ENCODE measurements at places on chromosomes 5 and 9.

DNA sequence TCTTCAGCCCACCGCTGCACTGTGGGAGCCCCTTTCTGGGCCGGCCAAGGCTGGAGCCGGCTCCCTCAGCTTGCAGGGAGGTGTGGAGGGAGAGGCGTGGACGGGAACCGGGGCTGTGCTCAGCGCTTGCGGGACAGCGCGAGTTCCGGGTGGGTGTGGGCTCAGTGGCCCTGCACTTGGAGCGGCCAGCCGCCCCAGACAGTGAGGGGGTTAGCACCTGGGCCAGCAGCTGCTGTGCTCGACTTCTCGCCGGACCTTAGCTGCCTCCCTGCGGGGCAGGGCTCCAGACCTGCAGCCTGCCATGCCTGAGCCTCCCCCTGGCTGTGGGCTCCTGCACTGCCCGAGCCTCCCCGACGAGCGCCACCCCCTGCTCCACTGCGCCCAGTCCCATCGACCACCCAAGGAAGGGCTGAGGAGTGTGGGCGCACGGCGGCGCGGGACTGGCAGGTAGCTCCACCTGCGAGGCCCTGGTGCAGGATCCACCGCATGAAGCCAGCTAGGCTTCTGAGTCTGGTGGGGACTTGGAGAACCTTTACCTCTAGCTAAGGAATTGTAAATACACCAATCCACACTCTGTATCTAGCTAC lies 92.9 kb upstream of the MAST4 start:
- no peak for DNase-seq

DNA sequence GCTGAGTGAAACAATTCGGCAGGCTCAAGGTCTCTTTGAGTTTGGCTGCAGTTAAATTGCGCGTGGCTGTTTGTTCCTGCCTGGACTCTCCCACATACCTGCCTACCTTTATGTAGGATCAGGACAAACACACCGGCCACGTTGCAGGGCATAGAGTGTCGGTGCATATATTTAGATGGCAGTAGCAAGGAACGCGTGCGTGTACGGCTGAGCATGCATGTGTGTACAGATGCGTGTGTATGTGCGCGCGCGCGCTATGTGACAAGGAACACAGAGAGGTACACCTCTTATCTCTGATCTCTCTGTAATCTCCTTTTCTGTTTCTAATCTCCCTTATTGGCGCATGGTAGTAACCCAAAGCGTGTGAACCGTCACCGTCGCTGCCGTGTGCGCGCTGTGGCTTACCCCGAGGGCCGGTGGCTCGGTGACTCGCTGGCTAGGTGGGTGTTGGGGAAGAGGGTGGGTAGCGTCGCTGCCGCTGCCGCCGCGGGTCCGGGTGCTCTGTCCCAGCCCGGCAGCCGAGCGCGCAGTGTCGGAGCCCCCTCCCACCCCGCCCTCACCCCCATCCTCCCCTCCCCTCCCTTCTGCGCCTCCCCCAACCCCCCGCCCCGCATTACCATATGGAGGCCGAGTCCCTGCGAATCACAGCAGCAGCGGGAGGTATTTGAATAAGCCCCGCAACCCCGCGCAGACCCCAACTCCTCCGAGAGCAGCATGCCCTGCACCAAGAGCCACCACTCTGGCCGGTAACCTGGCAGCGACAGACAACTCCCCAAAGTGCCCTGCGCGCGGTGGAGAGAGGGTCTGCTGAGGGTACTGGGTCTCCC lies 204.8 kb downstream of the MEF2C start:
- no peak for DNase-seq

DNA sequence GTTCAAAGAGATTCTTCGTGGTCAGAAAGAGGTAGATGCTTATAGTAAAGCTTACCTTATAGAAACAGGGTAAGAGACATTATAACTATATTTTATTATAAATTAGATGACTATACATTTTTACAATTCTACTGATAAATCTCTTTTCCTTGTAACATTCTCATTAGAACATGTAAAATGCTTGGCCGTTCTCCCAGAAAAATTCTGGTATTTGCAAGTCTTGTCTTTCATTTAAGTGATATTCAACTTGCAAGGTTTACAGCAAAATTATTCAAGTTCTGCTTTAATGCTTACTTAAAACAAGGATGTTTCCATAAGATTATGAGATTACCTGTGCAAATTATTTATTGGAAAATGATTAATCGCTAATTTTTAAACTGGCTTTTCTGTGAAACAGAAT lies 41.3 kb upstream of the CDH18 start:
- no peak for DNase-seq

DNA sequence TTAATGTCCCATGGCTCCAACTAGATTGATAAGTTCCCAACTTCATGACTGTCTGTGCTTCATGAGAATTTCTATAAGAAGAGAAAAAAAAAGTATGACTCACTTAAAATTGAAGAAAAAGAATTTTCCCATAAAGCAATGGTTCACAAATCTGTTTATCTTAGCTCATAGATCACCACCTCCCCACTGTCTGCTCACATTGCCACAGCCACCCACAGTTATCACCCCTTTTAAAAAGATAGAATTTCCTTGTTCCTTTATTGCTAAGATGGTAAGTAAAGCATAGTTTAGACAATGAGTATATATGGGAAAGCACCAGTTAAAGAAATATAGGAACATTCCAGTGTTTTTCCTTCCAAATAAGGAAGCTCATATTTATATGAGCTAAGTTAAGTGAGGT lies 67.1 kb downstream of the ALDH7A1 start:
- no peak for DNase-seq

GRCh38 chr5:79992891-79993657 lies 2.0 kb upstream of the MTX3 start:
- no peak for DNase-seq

DNA sequence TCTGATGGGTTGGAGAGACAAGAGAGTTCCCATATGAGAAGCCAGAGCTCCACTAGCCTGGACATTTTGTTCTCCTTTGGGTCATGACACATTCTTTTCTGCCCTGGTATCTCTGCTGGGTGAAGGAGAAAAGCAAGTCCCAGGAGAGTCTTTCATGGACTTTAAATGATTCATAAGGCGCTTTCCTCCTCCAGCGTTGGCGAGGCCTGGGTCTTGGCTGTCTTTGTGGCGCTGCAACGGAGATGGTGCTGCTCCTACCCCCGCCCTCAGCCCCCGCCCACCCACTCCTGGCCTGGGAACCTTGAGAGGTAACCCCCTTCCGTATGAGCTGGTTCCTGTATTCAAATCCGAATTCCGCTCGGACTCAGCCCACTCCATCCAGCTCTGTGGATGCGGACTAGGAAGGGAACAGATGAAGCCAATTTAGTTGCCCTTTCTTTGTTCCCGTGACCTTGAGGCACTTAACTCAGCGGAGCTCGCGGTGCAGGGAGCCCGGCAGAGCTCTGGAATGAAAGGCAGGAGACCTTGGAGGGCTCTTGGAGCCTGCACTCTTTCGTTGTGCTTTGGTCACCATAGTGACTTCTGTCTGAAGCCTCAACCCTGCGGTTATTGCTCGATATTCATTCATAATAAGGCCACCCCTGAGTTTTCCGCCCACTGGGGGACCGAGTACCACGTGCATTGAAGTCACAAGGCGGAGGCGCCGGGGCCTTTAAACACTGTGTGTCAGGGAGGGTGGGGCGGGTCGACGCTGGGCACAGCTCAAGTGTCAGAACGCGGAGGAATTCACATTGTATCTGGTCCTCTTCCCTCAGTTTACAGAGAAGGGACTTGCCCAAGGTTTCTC lies 14.0 kb upstream of the PWWP2A start:
- DNase-seq = no peak

DNA sequence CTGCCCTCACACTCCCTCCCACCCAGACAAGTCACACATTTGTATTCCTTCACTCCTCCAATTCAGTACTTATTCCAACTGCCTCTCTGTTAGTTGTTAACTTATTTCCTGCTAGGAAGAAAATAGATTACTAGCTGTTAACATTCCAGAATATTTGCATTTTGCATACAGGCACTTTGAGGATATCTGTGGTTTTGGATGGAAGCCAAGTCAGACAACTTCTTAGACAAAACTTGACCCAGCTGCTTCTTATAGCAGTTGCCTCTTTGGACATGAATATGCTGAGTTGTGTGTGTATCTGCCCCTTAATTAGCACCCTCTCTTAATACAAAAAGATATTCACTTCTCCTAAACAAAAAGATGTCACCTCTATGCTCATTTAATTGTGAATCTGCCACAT lies 1280.6 kb upstream of the ACO1 start:
- DNase-seq = no peak

DNA sequence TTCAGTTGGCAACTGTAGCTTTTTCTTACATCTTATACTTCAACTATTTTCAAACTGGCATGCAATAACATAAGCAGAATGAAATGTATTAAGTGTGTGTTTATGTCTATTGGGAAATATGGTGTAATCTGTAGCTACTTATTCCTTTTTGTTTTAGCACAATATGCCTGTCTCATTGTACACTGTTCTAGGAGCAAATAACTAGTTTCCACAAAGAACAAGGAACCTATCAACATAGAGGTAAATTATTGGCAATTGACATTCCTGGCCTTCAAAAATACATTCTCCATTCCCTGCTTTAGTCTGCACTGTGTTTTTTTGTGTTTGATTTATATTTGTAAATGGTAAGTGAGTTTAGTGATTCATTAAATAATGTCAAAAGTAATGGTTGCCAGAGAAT lies 75.7 kb downstream of the FBXL7 start:
- DNase-seq = no peak

- no peak for DNase-seq
These were observed 15.1 kb upstream of the POMT1 start for GRCh38 chr9:131487621-131488031.

GRCh38 chr5:144130306-144130705 lies 40.2 kb downstream of the YIPF5 start:
- no peak for DNase-seq

GRCh38 chr9:131045300-131046092 lies 36.5 kb downstream of the LAMC3 start:
- DNase-seq = peak; percentile 25

DNA sequence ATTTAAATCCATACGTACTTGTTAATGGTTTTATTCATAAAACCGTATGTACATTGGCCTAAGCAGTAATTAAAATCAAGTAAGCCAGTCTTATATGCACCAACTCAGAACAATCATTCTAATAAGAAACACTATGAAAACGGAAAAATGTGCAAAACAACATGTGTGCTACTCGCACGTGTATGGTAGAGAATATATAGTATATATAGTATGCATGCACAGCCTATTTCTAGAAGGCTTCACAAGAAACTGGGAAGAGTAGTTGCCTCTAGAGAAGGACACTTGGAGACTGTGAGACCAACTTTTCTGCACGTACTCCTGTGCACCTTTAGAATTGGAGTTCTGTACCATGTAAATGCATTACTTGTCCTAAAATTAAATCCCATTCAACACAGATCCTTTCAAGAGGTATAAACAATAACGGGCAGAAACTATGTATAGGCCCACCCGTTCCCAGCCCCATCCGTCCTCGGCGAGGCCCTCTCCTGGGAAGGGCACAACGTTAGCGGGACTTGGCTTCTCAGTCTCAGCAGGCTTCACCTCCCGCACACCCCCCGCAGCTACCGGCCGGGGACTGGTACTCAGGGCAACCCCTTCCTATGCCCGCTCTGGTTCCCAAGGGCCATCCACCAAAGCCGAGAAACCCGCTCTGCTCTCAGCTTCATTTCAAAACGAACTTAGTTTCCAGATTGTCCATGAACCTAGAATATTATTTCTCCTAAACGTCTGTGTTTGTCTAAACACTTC lies 2.0 kb downstream of the CDC14B start:
- DNase-seq = no peak

GRCh38 chr5:122341087-122341486 lies 29.1 kb downstream of the SNCAIP start:
- no peak for DNase-seq

DNA sequence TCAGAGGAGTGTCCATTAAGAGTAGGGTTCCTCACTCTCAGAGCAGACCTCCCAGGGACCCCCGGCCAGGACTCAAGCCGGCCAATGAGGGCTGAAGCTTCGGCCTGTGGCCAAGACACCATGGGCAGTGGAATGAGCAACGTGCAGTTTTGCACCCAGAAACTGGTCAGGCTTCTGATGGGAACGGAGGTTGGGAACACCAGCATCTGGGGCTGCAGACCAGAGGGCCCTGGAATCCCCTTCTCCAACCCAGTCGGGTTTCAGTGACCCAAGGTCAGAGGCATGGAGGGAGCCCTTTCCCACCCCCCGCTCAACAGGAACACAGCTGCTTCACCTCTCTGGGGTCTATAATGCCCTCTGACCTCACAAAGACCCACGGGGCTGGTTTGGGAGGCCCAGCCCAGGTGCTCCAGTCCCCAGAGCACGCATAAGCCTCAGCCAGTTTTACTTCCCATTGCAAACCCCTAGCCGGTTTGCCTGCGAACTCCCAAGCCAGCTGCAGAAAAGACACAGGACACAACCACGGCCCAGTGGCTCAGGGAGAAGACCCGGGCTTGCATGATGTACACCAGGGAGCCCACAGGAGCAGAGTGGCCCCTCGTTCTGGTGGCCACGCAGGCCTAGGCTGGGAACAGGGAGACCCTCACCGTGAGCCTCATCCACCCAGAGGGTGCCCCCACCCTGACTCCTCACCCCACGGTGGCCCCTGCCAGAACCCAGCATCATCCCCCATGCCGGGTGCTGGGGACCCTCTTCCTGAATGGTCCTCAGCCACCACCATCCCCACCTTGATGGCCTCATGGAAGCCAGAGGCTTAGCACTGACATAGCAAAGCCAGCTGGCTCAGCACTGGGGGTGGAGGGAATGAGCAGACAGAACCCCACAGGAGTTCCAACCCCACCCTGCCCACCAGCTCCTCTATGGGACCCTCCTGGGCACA lies 30.6 kb downstream of the VAV2 start:
- no peak for DNase-seq

- no peak for DNase-seq
These were observed 1.6 kb downstream of the KLHL3 start for GRCh38 chr5:137734331-137734730.

GRCh38 chr9:128213746-128214497 lies 10.7 kb downstream of the DNM1 start:
- no peak for DNase-seq

- DNase-seq = no peak
These were observed 176.4 kb upstream of the CCNG1 start for GRCh38 chr5:163260961-163261360.

DNA sequence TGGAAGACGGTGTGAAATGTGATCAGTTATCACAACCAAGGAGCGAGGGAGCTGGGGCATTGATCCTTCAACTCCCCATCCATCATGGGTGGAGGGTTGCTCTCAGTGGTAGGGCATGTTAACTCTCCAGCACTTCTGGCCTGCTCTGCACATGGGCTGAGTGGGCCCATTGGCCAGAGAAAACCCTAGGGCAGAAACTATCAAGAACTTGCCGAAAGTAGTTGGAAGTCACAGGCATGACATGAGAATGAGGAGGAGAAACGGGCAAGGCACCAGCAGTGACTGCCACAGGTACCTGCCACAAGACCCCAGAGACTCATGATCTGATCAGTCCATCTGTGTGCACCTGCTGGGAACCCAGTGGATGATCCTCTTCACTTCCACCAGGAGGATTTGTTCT lies 50.9 kb upstream of the CXCL14 start:
- DNase-seq = no peak

DNA sequence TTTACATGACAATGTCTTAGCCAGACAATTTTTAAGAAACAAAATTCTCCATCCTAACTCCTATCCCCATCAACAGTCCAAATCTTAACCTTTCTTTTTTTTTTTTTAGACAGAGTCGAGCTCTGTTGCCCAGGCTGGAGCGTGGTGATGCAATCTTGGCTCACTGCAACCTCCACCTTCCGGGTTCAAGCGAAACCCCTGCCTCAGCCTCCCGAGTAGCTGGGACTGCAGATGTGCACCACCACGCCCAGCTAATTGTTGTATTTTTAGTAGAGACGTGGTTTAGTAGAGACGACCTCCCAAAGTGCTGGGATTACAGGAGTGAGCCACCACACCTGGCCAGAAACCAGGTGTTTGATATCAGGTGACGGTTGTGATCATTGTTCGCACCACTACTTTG lies 10.2 kb downstream of the ABL1 start:
- no peak for DNase-seq

GRCh38 chr5:55973296-55973695 lies 21.5 kb downstream of the IL6ST start:
- DNase-seq = no peak

Data from CD4-positive, alpha-beta T cell treated with Interferon gamma for 1 hour (primary cell).